ENCODE measurements at places on chromosomes 4 and X.

DNA sequence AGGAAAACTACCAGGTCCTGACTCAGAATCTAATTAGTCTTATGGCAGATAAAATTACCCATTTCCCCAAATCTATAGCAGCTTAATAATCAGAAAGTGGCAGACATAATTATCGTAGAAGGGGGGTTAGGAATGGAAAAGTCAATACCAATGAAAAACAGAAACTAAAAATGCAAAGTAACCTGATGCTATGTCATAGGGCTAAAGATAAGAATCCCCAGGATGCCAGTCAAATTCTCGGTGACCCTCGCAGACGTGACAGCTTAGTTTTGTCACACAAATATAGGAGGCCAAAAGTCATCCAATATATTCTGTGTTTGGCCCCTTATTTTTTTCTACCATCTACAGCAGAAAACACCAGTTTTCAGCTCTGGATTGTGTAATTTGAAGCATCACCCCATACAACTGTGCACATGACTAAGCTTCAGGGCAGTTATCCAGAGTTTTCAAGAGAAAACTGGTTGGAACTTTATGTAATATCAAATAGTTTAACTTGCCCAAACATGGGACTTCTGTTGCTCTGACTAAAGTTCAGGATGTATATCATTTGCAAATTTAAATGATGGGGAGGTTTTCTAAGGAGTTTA is 30.9 kb downstream of the RASSF6 start:
- DNase-seq = no peak

DNA sequence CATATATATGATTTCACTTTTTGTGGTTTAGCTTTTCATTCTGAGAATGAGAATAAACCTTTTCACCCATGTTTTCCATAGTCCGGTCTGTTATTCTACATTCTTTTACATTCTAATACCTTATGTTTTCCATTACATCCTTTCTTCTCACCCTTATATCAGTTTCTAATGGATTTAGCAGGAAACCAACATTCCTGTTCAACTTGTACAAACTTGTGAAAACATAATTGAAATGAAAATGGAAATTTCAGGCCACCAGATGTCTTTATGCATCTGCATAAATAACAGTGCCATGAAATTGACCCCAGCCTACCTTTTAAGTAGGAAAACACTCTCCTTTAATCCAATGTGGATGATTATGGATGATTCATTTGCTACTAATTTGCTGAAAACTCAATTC is 494.8 kb upstream of the ZFP42 start:
- DNase-seq = no peak

DNA sequence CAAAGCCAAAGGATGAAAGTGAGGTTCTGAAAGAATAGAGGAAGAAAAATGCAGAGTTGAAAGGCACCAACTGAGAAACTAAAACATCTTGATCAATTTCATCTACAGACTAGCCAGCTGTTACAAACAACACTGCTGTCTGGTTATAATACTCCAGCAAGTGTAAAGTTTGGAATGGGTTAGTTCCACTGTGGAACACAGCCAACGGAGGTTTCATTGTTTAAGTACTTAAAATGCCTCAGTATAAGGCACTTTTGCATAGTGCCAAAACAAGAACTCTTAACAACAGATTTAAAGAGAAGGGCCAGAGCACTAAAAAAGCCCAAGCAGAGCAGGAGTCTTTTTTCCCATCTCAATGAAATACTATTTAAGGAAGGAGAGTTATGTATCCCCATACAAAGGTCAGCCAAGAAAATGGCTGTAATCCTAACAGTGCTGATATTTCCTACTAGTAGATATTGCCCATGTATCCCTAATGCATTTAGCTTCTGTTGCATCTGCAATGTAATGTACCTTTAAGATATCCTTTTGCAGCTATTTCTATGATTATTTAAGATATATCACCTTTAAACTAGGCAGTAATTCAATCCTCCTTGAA is 16.5 kb downstream of the ACSL4 start:
- no peak for DNase-seq

DNA sequence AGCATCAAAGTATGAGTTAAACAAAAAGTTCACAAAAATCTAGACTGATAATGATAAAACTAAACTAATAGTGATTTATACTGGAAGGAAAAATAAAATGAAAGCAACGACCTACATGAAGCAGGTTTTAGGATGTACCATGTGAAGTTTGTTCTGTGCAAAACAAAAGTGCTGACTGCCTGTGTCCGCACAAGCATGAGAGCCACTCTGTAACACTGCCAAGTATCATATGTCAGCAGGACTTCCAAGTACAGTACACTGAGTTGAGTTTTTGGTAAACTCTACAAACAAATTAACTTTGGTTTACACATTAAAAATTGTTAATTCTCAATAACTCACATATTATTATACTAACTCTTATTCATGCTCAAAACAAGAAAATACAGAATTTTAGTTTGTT is 459.0 kb downstream of the PDGFC start:
- no peak for DNase-seq

DNA sequence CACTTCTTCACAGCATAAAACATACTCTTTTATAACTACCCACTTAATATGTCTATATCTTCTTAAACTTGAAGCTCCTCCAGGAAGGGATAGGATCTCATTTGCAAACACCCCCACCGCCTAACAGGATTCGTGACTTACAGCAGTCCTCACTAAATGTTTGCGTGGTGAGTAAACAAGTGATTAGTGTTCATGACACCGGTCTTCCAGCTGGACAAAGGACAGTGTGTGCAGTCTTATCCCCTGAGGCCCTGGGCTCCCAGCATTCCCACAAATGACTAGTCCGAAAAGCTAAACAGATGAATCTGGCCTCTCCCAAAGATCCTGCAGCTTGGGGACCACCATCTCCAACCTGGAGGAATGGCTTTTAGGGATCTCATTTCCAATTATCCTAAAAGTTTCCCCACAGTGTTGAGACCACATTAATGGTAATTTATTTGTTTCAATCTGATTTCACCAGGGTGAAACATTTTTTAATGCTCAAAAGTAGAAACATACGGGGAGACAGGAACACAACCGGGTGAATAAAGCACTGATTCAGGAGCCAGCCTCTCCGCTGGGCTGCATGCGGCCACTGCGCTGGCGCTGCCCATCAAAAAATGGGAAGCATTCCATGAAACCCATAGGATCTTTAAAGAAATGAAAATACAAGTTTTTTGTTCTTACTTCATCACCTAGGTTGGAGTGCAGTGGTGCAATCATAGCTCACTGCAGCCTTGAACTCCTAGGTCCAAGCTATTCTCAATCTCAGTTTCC is 69.2 kb downstream of the HADH start:
- DNase-seq = no peak

GRCh38 chr4:40524366-40525041 is 105.2 kb downstream of the RBM47 start:
- no peak for DNase-seq

GRCh38 chr4:170423137-170423536 is 333.4 kb upstream of the AADAT start:
- no peak for DNase-seq

Data from stimulated activated CD8-positive, alpha-beta memory T cell treated with anti-CD3 and anti-CD28 coated beads, Interleukin-2, amount 100 ng/mL, for 48 hours (primary cell).